ENCODE measurements at places on chromosomes 11 and 22. TPM values are rescaled to one million over a fixed set of nuclear protein-coding genes. Genes with fewer than 3 reads are reported as not detected.

DNA sequence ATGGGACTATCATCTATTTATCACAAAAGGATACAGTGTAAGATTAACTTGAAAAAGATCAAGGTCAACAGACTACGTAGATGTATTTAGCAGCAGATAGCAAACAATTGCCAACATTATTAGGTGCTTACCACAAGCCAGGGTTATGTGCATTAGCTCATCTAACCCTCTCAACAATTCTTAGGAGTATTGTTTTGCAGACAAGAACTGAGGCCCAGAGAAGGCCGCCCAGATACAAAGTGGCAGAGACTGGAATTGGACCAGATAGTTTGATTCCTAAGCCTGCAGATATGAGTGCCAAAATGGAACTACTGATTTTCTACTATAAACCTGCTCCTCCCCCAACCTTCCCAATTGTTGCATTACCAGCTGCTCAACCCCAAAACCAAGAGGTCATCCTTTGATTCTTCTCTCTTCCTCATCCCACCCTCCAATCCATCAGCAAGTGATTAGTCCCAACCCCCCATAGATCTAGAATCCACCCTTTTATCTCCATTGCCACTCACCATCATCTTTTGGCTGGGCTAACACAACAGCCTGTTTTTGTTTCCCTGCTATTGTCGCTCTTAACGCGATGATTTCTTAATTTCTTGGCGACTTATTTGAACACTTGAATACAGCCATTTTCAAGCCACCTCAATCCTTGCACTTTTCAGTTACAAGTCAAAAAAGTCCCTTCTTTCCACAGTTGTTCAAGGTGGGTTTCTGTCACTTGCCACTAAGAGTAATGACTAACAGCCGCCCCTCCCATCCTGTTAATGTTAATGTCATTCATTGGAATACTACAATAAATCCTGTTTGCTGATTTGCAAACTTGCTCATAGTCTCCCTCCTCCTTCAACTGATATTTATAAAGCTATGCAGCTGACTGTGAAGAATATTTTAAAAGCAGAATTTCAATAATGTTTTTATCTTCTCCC lies 2.7 kb downstream of the TMEM123 start:
- no peak for DNase-seq

- no peak for DNase-seq
These were observed 133.2 kb downstream of the SLC1A2 start for GRCh38 chr11:35286126-35286525.

DNA sequence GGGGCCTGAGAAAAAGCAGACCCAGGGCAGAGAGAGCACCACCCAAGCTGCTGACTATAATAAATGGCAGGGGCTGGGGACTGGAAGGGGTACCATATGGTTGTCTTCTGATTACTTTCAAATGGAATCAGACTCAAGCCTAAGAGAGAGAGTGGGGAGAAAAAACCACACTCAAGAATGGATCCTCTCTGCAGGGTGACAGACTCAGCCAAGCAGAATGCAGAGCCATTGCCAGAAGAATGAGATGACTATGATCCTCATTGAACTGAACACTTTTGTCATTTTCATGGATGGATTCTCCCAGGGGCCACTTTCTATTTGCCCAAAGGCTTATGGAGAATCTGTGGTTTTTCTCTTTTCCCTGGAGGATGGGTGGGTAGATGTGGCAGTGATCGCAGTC lies 8.7 kb downstream of the UBASH3B start:
- no peak for DNase-seq

GRCh38 chr11:46662366-46662765 lies 38.1 kb downstream of the ARHGAP1 start:
- DNase-seq, result no peak

DNA sequence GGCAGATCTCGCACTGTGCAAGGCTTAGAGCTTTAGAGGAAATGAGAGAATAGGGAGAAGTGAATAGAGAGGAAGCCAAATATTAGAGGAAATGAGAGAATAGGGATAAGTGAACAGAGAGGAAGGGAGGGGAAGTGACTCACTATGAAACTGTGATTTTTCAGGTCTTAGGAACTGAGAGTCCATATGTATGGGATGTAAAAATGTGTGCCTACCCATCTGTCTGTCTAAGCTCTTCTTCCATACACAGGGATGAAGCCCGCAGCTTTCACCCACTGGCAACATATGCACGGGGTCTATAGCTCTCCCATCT lies 6.4 kb upstream of the CCDC86 start:
- DNase-seq, result no peak

DNA sequence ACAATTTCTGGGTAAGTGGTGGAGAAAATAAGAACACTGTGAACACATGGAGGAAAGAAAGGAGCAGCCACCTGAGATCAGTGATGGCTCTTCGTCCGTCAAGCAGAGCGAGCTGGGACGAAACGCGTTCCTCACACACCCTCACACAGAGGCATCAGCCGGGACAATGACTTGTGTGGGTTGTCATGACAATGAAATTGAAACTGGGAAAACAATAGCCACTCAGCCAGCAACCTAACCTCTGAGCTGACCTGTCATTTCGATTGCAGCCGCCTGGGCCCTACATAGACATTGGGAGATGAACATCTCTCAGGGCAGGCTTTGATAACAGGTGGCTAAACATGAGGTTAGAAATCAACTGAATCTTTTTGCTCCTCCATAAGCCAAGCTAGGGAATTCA lies 51.3 kb downstream of the TRIM29 start:
- DNase-seq, result no peak

DNA sequence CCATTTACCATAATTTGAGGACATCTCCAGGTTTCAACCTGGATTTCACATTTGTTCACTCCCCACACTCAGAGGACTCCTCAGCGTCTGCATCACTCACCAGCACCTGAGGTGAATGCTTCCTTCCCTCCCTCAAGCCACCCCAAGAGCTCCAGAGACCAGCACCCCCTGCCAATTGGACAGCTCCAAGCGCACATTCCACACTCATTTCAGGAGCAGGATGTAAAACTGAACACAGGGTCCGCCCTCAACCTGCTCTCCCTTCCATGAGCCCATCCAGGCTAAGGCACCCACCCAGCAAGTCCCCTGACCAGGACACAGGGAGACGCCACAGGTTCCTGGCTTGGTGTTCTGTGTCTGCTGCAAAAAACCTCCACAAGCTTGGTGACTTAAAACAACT lies 3.9 kb downstream of the SCGB1D1 start:
- DNase-seq, result no peak

GRCh38 chr22:19710020-19710768 lies 4.1 kb upstream of the SEPTIN5 start:
- no peak for DNase-seq

GRCh38 chr22:24592058-24592850 lies 619 bp downstream of the LRRC75B start:
- DNase-seq, result no peak

- no peak for DNase-seq
These were observed 1.3 kb downstream of the MACROD1 start for GRCh38 chr11:64164392-64165312.

- DNase-seq, result no peak
These were observed 6.0 kb upstream of the PAK1 start for GRCh38 chr11:77479746-77480352.

- no peak for DNase-seq
These were observed 89.1 kb downstream of the RPS6KA4 start for GRCh38 chr11:64447831-64448598.

- no peak for DNase-seq
These were observed 172.3 kb upstream of the SOX6 start for GRCh38 chr11:16528639-16529038.

GRCh38 chr22:32649515-32650200 lies 151.8 kb upstream of the TIMP3 start:
- no peak for DNase-seq

DNA sequence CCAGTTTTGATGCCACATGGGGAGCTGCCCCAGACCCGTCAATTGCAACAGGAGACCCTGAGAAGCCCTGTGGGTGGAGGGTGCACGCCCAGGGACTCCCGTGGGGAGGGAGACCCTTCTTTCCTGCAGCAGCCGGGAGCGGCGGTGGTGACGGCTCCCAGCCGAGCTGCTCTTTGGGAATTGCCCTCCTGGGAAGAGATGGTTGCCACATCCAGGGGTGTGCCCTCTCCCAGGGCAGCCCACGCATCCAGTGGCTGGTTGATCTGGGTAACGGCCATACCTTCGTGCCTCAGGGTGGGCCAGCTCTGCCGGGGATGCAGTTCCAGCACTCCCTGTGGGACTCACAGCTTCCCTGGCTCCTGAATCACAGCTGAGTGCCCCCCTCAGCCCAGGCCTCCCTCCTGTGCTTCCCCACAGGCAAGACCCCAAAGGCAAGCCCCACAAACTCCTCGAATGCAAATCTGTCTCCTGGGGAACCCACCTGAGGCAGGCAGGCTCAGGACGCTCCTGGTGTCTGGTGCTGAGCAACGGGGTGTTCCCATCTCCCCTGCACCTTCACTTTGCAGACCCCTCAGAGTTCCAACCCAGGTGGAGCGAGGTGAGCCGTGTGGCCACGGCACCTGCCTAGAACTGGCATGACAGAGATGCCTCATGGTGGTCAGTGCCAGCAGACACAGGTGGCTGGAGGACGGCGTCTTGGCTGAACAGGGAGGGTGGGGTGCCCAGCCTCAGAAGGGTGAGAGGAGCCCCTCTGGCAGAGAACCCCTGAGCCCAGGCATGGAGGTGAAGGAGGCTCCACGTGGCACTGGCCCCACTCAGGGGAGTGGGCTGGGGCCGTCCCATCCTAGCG lies 1027.4 kb downstream of the BRD1 start:
- no peak for DNase-seq

GRCh38 chr11:86150847-86151173 lies 81.9 kb upstream of the PICALM start:
- no peak for DNase-seq

DNA sequence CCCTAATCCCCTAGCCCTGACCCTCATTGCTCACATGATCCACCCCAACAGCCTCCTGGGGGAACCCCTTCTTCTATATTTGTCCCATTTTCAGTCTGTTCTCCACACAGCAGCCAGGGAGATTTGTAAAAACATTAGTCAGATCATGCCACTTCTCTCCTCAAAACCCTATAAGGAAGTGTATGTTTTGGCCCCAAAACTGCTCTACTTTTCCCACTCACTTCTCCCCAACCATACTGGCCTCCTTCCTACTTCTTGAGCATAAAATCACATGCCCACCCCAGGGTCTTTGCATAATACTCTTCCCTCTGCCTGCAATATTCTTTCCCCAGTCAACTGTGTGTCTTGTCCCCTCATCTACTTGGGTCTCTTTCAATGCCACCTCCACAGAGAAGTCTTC lies 4.7 kb upstream of the SLC22A12 start:
- no peak for DNase-seq

DNA sequence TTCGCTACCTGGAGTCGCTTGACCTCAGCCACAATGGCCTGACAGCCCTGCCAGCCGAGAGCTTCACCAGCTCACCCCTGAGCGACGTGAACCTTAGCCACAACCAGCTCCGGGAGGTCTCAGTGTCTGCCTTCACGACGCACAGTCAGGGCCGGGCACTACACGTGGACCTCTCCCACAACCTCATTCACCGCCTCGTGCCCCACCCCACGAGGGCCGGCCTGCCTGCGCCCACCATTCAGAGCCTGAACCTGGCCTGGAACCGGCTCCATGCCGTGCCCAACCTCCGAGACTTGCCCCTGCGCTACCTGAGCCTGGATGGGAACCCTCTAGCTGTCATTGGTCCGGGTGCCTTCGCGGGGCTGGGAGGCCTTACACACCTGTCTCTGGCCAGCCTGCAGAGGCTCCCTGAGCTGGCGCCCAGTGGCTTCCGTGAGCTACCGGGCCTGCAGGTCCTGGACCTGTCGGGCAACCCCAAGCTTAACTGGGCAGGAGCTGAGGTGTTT lies 12.8 kb downstream of the TSKU start:
- DNase-seq, result no peak

DNA sequence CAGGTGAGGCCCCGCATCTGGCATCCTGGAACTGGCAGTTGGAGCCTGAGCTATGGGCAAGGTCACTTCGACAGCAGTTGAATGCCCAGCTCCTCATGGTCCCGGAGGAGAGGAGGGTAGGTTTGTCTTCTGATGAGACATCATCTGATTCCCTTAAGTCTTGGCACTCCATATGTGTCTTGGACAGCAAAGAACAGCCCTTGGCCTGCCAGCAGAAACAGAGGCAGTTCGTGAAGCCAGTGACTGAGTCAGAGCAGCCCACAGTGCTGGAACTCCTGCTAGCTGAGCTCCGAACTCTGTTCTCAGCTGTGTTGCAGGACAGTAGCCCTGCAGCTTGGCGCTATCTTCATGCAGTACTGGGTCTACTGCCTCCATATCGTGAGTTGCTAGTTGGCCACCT lies 1.0 kb downstream of the DNHD1 start:
- DNase-seq, result no peak

DNA sequence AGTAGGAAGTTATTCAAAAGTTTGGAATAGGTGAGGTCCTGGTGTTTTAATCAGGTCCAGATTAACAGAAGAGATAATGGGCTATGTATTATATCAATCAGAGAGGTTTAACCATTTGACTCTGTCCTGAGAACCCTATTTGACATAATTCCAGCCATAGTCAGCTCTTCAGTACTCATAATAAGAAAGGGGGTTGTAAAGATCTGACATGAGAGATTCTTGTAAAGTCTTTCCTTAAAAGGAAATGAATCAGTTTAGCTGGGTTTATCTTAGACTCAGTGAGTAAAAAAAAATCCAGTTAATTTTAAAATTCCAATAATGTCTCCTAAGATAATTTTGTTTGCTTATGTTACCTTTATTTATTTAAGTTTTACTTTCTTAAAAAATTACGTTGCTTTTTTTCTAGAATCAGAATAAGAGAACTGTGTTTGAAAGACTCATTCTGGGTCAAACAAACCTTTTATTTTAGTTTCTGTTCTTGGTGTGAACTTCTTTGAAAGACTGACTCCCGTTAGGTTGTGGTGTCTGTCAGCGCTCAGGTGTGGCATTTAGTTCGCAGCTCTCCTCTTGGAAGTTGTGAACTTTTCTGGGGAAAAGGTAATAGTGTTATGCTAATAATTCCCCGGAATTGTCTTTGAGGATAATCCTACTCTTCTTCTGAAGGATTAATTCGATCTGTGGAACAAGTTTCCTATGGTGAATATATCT lies 20.5 kb downstream of the NUCB2 start:
- DNase-seq, result no peak

DNA sequence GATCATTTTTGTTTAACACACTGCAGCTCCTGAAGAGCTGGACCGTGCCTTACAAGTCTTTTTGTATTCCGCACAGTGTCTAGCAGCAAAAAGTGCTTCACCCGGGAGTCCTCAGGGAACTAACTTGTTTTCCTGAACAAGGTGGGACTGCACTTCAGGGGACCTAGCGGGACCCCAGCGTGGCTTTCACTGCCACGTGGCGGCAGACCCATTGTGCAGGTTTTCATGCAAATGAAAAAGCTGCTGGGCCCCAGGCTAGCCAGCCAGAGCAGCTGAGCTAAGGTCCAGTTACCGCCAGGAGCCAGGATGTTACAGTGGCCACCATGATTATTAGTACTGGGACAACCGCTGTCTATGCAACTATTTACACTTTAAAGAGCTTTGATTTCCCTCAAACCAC lies 90.6 kb downstream of the FAR1 start:
- no peak for DNase-seq

GRCh38 chr11:118631142-118631909 lies 23.9 kb downstream of the PHLDB1 start:
- no peak for DNase-seq

The SLC35F2 gene
- polyA plus RNA-seq, result 15.8 TPM

The FOXRED2 gene
- polyA plus RNA-seq, result 29.7 TPM

The GNB1L gene
- polyA plus RNA-seq, result 3.7 TPM

The TEX12 gene
- not detected for polyA plus RNA-seq

The UPK3A gene
- 4.7 TPM for polyA plus RNA-seq

The KRTAP5-2 gene
- not detected for polyA plus RNA-seq

The IGLL1 gene
- 0.39 TPM for polyA plus RNA-seq

The GPR83 gene
- 0.70 TPM for polyA plus RNA-seq

The CDON gene
- polyA plus RNA-seq, result 24.6 TPM

The ANKK1 gene
- polyA plus RNA-seq, result 1.1 TPM

The SERPINH1 gene
- polyA plus RNA-seq, result 615 TPM

The KRTAP5-1 gene
- not detected for polyA plus RNA-seq

The EIF4ENIF1 gene
- 40.7 TPM for polyA plus RNA-seq

The TSSC4 gene
- polyA plus RNA-seq, result 49.7 TPM

All from left renal pelvis (tissue), 4 donors.